ENCODE measurements at places on chromosomes 12 and 14. TPM values are rescaled to one million over a fixed set of nuclear protein-coding genes. Genes with fewer than 3 reads are reported as not detected.

DNA sequence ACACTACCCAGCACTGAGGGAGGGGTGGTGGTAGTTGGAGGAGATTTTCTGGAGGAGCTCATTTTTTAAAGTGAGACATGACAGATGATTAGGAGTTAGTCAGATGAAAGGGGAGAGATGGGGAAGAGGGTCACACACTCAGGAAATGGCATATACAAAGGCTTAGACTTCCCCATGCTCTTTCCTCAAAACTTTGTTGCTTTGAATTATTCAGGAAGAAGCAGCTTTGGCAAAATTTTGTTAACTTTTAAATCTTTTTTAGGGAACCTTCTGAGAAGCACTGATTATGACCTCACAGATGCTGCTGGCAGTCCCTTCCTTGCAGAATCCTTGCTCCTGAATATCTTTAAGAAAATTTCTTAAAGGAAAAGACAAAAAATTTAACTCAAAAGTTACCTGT lies 19.8 kb downstream of the ALDH6A1 start:
- H3K27me3 ChIP-seq = no peaks in the 10 kb centered on the region
- no peak for DNase-seq
- H3K27ac ChIP-seq = no peak overlapping the region
- no peaks in the 10 kb centered on the region for H3K4me1 ChIP-seq
- no peaks in the 10 kb centered on the region for H3K36me3 ChIP-seq

DNA sequence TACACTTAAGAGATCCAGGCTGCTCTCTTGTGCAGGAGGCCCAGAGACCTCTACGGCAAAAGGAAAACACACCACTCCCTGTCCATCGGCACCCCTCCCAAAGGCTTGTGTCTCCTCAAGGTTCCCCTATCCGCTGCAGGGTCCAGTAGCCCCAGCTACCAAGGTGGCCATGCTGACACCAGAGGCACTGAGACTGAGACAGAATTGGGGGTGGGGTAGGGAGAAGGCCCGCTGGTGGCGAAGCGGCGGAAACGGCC lies 590 bp downstream of the DDIT3 start:
- H3K4me1 ChIP-seq = peaks cover 23% of the 10 kb centered on the region
- peaks cover 27% of the 10 kb centered on the region for H3K36me3 ChIP-seq
- DNase-seq = no peak

GRCh38 chr12:39935275-39935674 lies 170.6 kb downstream of the SLC2A13 start:
- H3K27me3 ChIP-seq = no peaks in the 10 kb centered on the region
- H3K4me1 ChIP-seq = no peaks in the 10 kb centered on the region
- H3K36me3 ChIP-seq = no peaks in the 10 kb centered on the region

Gene DTX1
- 2.3 TPM for total RNA-seq

Gene RBP5
- total RNA-seq = not detected

Measured in GM12878 (cell line).